ENCODE measurements at places on chromosomes 13 and 19.

- no peak for DNase-seq
Measured at GRCh38 chr19:9431475-9431874, 3.9 kb downstream of the ZNF266 start.

DNA sequence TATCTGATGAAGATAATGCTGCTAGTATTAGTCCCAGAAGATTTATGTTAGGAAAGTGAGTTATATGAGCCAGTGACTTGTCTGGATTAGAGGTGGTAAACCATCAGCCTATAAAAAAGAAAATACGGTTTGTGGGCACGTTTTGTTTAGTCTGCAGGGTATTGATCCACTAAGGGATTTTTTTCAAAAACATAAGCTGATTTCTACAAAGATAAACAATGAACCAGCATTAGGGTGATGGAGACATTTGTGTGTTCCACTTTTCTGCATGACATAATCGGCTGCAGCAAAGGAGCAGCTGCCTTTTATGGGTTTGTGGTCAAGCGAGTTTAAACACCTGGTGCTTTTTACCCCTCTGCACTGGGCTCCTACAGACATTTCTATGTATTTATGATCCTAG, 836.4 kb upstream of the GPC6 start:
- DNase-seq = no peak

DNA sequence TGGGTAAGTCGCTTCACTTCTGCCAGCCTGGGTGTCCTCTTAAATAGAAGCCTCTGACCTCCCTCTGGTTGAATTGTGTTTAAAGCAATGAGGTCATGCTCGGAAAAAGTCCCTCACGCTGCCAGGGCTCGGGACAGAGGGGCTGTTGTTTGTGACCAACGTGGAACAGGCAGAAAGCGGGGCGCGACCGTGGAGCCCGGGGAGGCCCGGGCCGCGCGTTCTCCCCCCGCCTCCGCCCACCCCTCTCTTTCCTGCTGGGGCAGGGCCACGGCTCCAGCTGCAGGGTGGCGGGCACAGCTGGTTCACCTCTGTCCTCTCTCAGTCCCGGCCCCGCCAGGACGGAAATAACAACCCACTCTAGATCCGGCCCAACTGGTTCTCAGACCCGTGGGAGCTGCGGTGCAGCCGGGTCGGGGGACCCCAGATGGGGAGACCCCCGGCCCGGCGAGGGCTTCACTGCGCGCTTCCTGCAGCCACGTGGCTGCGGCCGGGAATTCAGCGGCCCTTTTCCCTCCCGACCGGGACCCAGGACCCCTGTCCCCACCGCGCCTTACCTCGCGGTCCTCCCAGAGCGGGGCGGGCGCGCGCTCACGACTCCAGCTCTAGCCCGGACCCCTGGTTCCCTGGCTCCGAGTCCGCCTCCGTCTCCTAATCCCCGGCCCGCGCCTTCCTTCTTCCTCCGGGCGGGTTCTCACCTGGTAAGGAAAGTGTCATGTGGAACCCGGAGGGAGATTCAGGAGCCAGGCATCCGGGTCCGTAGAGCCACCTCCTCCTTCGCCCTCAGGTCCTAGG, 1.9 kb downstream of the CDC42EP5 start:
- DNase-seq = no peak

DNA sequence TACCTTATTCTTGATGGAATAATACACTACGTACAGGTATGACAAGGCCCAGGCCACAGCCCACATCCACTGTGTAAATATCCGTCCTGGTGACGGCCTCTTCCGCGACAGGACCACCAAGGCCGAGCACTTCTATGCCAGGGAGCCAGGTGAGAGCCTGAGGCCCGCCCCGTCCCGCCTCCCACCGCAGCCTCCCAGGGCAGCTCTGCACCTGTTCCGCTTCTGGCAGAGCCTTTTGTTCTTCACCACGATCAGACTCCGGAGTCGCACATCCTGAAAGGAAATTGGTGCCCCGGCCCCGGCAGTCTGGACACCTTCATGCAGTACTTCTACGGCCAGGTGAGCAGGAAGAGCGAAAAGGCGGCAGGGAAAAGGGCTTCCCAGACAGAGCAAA, 10.6 kb upstream of the ZNF358 start:
- DNase-seq = no peak

GRCh38 chr13:42148538-42148937, 100.1 kb downstream of the DGKH start:
- no peak for DNase-seq

- no peak for DNase-seq
Measured at GRCh38 chr13:110630566-110631119, 15.3 kb downstream of the NAXD start.

- no peak for DNase-seq
Measured at GRCh38 chr13:32837307-32837972, 178.8 kb upstream of the KL start.

DNA sequence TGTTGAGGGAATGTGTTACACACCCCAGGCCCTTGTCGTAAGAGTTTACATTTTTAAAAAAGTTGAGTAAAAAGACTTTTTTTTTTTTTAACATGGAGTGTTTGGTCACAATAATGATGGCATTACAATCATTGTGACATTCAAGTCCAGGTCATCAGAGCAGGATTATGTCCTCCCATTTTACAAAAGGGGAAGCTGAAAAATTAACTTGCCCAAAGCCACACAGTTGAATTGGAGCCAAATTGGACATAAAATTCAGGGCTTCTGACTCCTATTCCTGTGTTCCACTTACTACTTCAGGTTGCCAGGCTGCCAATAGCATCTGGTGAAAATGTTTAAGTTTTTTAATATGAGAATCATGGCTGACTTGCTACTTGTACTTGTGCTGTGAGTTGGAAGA, 49.3 kb downstream of the DLEU7 start:
- DNase-seq = no peak

DNA sequence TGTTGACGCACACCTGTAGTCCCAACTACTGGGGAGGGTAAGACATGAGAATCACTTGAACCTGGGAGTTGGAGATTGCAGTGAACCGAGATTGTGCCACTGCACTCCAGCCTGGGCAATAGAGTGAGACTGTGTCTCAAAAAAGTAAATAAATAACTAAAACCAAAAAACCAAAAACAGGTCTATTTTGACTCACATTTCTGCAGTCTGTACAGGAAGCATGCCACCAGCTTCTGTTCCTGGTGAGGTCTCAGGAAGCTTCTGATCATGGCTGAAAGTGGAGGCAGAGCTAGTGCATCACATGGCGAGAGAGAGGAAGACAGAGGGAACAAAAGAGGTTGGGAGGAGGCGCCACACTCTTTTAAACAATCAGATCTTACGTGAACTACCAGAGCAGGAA, 142.5 kb downstream of the ITGBL1 start:
- no peak for DNase-seq

- no peak for DNase-seq
Measured at GRCh38 chr19:54136086-54136863, 1.3 kb upstream of the CNOT3 start.

- no peak for DNase-seq
Measured at GRCh38 chr19:41133260-41133659, 19.0 kb downstream of the CYP2F1 start.

GRCh38 chr19:39202998-39203355, 1.1 kb downstream of the SYCN start:
- DNase-seq = no peak

- no peak for DNase-seq
Measured at GRCh38 chr13:34431827-34432581, 510.1 kb upstream of the NBEA start.

DNA sequence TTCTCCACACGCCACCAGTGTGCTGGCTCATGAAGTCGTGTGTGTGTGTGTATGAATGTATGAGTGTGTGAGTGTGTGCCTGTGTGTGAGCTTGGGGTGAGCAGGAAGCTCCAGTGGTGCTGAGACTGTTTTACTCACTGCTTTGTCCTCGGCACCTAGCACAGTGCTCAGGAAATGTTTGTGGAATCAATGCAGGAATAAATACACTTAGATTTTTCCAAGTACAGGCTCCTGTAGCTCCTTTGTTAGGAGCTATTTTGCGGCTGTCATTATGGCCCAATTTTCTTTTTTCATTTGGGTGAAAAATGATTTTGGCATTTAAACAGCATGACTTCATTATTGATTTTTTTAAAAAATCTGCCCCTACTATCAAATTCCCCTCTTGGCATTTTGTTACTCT, 193.5 kb upstream of the KL start:
- DNase-seq = no peak

DNA sequence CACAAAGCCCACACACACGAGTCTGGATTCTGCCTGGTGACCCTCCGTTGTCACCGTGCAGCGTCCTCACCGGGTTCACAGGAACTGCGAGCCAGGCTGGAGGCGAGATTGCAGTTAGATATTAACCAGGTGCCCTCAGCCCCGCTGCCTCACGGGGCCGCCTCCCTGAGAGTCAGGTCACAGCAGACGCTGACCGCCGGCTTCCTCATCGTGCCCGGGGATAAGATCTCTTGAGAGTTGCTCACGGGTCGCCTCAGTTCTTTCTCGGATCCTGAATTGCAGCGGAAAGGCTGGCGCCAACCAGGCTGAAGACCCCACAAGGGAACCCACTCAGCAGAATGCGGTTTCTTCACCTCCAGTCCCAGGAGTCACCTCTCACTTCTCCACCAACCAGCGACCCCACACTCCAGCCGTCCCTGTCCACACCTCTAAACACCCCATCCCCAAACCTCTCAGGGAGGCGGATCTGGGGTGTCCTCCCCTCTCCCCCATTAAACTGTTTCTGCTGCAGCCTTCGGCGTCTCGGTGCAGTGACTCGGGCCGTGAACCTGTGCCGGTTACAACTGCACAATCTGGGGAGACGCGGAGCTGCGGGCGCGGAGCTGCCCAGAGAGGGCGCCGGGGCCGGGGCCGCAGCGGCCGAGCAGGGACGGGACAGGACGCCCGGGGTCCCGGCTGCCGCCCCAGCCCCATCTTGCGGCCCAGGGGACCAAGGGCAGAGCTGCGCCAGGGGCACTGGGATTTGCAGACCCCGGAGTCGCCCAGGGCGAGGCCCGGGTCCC, 591 bp downstream of the ZNF823 start:
- no peak for DNase-seq

DNA sequence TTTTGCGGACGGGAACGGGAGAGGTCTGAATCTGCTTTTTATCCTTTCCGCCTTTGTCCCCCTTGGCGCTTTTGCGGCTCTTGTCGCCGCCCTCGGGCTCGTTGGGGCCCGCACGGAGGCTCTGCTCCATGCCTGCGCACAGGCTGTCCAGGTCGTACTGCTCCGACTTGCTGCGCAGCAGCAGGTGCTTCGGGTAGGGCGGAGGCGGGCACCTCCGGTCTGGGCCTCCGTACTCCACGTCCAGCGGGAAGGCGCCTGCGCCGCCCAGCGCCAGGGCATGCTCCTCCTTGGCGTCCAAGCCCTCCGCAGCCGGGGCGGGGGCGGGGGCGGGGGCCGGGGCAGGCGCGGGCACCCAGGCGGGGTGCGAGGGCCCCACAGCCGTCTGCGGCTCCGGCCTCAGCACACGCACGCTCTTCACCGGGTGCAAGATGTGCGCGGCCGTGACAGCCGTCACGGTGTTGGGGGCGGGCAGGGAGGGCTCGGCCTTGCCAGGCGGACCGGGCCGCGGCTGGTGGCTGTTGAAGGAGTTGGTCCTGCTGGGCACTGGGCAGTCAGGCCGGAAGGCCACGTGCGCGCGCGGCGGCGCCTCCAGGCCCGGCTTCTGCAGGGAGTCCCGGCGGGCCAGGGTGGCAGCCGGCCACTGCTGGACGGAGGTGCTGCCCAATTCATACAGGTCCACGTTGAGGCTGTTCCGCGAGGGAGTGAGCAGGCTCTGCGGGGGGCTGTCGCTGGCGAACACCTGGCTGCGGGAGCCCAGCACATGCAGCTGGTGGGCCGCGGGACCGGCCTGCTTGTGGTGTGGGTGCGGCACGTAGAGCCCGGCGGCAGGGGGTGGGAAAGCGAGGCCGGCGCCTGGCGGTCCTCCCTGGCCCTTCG, 73.1 kb downstream of the LATS2 start:
- DNase-seq = no peak

- no peak for DNase-seq
Measured at GRCh38 chr19:9008667-9009066, 1.5 kb downstream of the MUC16 start.

DNA sequence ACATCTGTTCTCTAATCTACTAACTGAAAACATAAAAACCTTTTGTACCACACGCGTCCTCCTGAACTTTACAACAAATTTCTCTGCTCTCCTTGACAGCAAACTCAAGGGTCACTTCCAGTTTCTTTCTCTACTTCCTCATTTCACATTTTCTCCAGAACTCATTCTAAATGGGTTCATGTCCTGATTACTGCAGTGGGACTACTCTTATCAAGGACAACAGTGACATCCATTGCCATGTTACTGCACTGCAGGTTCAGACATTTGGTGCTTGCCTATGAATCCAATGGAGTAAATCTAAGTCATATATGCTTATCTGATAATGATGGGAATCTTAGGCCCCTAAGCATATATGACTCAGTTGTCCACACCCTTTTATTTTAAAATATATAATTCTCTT, 35.3 kb downstream of the FPR3 start:
- no peak for DNase-seq

GRCh38 chr13:75764251-75764925, 128.3 kb downstream of the LMO7 start:
- no peak for DNase-seq

- DNase-seq = peak; percentile 14
Measured at GRCh38 chr19:58181902-58182576, 822 bp upstream of the ZNF274 start.

DNA sequence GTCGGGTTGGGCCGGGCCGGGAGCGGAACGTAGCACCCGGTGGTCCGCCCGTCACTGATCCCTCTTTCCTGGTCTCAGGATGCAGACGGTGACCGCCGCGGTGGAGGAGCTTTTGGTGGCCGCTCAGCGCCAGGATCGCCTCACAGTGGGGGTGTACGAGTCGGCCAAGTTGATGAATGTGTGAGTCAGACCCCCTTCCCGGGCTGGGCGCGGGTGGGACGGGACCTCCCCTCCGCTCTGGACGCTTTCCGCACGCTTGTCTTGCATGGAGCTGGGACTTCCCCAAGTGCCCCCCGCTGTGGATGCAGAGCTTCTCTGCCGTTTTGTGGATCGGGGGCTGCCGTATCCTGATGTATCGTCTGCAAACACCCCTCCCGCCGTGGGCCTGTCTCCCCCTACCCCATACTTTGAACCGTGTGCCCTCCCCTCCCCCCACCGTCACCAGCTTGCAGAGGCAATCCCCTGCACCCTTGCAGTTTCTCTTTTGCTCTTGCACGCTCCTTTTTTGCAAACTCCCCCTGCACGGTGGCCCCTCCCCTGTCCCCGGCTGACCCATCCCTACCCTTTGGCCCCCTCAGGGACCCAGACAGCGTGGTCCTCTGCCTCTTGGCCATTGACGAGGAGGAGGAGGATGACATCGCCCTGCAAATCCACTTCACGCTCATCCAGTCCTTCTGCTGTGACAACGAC, 669 bp downstream of the GADD45B start:
- DNase-seq = no peak

DNA sequence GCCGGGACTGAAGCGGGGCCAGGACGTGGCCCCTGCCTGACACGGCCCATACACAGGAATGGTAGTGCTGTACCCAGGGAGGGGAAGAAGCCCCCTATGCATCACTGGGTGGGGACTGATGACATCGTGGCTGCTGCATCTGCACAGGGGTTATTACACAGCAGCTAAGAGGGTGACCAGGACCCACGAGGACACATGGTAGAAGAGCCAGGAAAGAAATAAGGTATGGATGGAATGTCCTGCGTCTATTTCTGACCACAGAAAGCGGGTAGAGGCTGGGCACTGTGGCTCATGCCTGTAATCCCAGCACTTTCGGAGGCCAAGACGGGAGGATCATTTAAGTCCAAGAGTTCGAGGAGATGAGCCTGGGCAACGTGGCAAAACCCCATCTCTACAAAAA, 24.1 kb downstream of the DCAF15 start:
- DNase-seq = no peak

- DNase-seq = no peak
Measured at GRCh38 chr13:44171861-44172260, 201.8 kb upstream of the SERP2 start.

All from fibroblast of the conjunctiva (primary cell).